ENCODE measurements at places on chromosomes 1 and 21.
A peak's percentile ranks its signal among the peaks of the same experiment; 100 is the strongest.

- DNase-seq, result no peak
These were observed 163.5 kb downstream of the RYR2 start for GRCh38 chr1:237205400-237206064.

- DNase-seq, result peak; percentile 12
These were observed 552 bp downstream of the UBR4 start for GRCh38 chr1:19209439-19209989.

DNA sequence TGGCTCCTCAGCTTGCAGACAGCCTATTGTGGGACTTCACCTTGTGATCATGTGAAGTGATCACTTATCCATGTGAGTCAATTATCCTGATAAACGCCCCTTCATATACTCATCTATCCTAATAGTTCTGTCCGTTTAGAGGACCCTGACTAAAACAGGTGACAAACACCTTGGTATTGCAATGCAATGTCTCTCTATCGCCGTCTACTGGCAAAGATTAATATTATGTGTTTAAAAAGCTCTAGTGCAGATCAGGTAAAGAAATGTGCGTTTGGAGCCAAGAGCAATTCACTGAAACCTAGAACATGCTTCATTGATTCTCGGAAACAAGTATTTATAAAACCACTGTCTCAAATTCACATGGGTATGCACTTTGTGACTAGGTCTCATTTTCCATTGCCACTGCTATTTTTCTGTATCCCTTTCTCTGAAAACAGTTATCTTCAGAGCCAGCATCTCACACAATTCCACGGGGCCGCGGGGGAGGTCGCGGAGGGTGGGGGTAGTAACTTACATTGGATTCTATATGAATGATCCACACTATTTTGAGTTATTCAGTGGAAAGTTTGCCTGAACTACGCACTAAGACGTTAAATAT, 554.6 kb upstream of the NCAM2 start:
- no peak for DNase-seq

DNA sequence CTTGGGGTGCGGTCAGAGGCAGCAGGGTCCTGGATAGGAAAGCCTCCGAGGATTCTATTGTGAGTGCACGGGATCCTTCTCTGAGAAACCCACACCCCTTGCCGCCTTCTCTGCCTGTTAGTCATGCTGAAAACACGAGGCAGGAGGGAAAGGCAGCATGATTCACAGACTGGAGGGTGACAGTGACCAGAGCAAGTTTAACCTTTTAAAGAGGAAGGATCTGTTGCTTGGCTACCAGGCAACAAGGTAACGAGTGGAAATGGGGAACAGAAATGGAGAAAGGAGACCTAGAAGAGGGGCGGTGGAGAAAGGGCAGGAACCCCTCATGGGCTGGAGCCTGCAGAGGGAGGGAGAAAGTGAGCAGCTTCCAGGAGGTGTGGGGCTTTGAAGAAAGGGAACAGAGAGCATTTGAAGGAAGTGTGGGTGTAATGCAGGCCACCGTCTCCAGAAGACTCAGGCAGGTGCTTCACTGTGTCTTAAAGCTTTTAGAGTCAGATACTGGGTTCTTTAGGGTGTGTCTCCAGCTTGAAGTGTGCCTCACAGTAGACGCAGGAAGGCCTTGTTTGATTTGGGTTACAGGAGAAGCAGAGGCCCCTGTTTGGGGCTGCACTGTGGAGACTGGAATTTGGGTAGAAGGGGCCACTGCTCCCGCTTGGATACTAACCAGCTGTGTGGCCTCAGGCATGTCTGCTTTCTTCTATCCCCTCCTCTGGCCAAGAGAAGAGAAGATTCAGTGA, 19.1 kb downstream of the OPTC start:
- peak; percentile 17 for DNase-seq

GRCh38 chr1:43152866-43153265, 19.2 kb downstream of the EBNA1BP2 start:
- DNase-seq, result no peak

DNA sequence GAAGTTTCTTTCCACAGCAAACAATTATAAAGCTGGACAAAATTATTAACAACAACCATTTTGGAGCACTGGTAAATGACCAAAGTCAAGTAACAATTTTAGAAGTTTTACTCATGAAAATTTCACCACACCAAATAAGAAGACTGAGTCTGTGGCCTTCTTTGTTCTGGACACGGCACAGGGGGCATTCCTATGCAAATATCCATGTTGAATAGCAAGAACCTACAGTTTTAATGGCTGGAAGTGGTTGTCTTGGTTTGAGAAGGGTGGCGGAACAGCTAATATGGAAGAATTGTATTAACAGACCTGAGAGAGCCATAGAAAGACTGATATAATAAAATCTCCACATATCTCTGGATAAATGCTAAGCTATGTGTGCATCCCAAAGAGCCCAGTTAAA, 29.4 kb upstream of the GADD45A start:
- DNase-seq, result no peak

DNA sequence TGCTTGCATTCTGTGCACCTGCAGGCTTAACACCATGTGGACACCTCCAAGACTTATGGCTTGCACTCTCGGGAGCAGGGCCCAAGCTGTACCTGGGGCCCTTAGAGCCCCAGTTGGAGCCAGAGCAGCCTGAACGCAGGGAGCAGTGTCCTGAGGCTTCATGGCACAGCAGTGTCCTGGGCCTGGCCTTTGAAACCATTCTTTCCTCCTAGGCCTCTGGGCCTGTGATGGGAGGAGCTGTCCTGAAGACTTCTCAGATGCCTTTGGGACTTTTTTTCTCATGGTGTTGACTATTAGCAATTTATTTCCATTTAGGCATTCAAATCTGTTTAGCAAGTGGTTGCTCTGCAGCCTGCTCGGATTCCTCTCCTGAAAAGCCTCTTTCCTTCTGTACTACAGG, 11.0 kb downstream of the RPTN start:
- DNase-seq, result no peak

GRCh38 chr1:225114354-225114990, 185.0 kb downstream of the DNAH14 start:
- no peak for DNase-seq

DNA sequence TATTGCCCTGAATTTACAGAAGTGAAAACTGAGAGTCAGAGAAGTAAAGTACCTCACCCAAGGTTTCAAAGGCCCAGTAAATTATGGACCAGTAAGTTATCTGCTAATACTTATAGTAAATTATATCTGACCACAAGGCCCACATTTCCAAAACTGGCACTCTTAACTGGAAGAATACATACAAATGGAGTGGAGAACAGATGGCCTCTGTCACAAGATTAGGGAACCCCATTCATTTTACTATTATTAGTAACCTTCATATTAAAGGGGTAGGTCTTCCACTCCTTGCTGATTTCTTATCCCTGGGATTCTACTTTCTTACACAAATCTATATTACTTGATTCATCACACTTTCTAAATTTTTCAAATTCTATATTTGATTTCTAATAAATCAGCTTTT, 588.8 kb downstream of the NEGR1 start:
- DNase-seq, result no peak

GRCh38 chr1:180501865-180502360, 464 bp downstream of the ACBD6 start:
- DNase-seq, result peak; percentile 14

GRCh38 chr1:61320575-61320974, 238.2 kb downstream of the NFIA start:
- DNase-seq, result no peak

DNA sequence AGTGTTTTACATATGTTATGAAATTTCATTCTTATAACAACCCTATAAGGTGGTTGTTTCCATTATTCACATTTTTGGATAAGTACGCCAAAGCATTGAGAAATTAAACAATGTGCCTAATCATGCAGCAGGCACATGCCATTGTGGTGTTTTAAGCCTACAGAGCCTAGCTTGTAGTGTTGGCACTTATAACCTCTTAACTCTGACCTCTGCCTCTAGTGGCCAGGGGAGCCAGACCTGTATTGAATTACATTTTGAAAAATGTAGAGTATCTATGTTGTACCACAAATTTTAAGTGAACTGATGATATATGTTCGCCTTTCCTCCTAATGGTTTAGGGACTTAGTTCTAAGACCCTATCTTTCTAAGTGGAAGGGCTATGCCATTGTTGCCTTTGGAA, 61.0 kb downstream of the KCNK2 start:
- no peak for DNase-seq

Data from CD4-positive, alpha-beta T cell treated with Interleukin-6 at 100 ng/mL for 8 hours (primary cell).